HS-27A (cell line): ENCODE measurements at places on chromosomes 6 and 20.

DNA sequence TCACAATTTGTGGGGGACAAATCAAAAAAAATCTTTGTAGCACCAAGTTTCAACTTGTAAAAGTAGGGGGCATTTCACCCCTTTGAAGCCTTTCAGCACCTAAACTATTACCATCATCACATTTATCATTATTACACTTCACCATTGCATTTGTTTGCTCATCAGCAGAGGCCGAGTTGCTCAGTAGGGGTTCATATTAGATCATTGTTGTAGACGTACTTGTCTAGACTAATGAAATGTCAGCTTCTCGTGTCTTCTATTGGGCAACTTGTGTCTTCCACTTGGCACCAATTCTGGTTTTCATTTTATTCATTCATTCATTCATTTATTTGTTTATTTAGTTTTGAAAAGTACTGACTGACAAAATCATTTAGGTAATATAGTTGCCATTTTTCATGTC, 338.3 kb upstream of the KCNQ5 start:
- DNase-seq: no peak

DNA sequence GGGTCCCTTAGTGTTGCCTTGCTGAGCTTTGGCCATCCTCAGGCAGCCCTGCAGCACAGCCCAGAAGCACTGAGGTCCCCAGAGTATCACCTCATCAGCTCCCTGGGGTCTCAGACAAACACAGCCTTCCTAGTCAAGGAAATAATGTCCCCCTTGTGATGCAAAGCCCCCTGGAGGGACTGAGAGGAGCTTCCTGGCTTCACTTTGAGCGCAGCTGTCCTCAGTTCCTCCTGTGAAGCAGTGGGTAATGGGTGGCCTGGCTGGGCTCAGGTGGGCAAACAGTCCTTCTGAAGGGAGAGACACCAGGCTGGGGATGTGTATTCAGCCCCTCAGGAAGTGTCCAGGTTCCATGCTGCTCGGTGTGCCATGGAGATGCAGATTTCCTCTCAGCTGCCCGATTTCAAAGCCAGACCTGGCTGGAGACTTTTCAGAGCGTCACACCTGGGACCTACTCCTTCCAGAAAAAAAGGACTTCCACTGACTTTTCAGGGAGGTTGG, 79.2 kb upstream of the FOXA2 start:
- DNase-seq: no peak

DNA sequence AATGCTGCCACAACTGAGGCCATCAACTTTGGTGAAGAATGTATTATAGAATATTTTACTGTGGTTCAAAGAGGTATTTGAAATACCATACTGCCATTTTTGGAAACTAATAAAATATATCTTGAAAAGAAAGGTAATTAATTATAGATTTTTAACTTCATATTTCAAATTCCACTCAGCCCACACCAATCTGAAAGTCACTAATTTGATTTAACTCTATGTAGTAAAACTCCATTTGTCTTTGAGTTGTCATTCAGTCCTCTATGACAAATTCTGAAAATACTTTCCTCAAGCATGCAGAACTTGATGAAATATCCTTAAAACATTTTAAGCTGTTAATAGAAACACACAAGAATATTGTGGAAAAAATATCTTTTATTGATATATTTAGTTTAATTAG, 1196.7 kb upstream of the CITED2 start:
- DNase-seq: no peak

GRCh38 chr6:166927935-166928643, 28.3 kb downstream of the RNASET2 start:
- no peak for DNase-seq

- no peak for DNase-seq
Observed at GRCh38 chr20:55533632-55534031, 471.7 kb downstream of the CBLN4 start.
